CD4-positive, CD25-positive, alpha-beta regulatory T cell (primary cell): ENCODE measurements at places on chromosomes 5 and 9. TPM values are rescaled to one million over a fixed set of nuclear protein-coding genes. Genes with fewer than 3 reads are reported as not detected.

- H3K36me3 ChIP-seq: no peaks in the 10 kb centered on the region
- H3K4me1 ChIP-seq: no peaks in the 10 kb centered on the region
- DNase-seq: no peak
- H3K27ac ChIP-seq: no peak overlapping the region
These were observed 96.0 kb upstream of the DAPK1 start for GRCh38 chr9:87401681-87402080.

The ISCA1 gene
- 91.7 TPM for total RNA-seq

DNA sequence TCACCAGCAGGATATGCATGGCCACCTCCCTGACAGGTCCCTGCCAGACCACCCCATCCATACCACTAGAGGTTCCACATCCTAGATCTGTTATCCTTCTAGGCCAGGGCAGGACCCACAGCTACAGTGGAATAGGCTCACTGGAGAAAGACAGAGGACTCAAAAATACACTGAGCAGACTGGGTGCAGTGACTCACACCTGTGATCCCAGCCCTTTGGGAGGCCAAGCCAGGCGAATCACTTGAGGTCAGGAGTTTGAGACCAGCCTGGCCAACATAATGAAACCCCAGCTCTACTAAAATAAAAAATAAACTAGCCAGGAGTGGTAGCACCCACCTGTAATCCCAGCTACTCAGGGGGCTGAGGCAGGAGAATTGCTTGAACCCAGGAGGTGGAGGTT is 56.5 kb upstream of the TESK1 start:
- H3K4me3 ChIP-seq: no peak overlapping the region
- no peaks in the 10 kb centered on the region for H3K36me3 ChIP-seq
- H3K27ac ChIP-seq: no peak overlapping the region
- no peaks in the 10 kb centered on the region for H3K4me1 ChIP-seq

DNA sequence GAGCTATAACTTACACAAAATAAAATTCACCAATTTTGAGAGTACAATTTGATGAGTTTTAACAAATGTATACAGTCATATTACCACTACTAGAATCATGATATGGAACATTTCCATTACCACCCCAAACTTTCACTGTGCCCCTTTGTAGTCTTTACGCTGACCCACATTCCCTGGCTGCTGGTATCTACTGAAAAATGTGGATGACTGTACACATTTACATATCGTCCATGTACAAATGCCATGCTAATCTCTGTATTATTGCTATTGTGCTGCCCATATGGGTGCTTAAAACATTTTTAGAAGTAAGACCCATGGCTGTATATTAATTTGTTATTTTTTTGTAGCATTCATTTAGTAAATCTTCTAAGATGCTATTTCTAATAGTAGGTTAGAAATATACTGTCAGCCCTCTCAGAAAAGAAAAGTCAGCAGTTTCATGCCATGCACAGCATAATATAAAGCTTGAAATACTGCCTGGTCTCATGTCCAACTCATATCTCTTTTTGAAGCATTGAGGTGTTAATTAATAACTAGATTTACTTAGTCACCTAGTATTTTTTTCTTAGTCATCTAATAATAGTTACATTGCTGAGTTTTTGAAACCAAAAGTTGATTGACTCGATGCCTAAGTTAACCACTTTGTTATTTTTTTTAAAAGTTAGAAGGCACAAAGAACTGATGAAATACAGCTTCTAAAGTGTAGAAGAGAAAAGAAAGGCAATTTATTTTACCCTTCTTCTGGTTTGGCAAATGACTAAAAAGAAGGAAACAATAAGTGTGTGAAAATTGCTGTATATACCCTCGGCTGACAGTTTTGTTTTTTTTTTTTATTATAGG is 188.3 kb upstream of the MEF2C start:
- no peak overlapping the region for H3K27ac ChIP-seq
- H3K36me3 ChIP-seq: no peaks in the 10 kb centered on the region
- DNase-seq: no peak
- H3K27me3 ChIP-seq: no peaks in the 10 kb centered on the region
- no peaks in the 10 kb centered on the region for H3K4me1 ChIP-seq

GRCh38 chr5:121725450-121725849 is 126.2 kb upstream of the FTMT start:
- DNase-seq: no peak
- no peaks in the 10 kb centered on the region for H3K4me1 ChIP-seq
- H3K4me3 ChIP-seq: no peak overlapping the region
- no peak overlapping the region for H3K27ac ChIP-seq
- no peaks in the 10 kb centered on the region for H3K27me3 ChIP-seq
